ENCODE measurements at places on chromosomes 1 and 21.

GRCh38 chr1:53971718-53972117 lies 25.6 kb downstream of the LRRC42 start:
- DNase-seq, result no peak
- no peaks in the 10 kb centered on the region for H3K4me1 ChIP-seq
- H3K36me3 ChIP-seq, result peaks cover 28% of the 10 kb centered on the region
- no peak overlapping the region for H3K27ac ChIP-seq
- H3K27me3 ChIP-seq, result no peaks in the 10 kb centered on the region

DNA sequence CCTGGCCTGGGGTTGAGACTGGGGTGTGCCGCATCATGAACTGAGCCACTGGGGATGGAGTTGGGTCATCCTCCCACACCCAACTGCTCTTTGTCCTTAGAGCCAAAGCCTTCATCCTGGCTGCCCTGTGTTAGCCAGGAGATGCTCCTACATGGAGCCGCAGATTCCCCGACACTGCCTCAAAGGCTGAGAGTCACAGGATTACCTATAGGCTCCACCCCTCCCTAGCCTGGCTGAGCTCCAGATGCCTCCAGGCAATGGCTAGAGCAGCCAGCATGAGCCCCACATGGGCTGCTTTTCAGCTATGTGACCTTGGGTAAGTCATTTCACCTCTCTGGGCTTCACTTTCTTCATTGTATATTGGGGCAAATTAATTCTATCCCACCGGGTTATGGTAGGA lies 119.9 kb upstream of the POU3F1 start:
- no peaks in the 10 kb centered on the region for H3K36me3 ChIP-seq
- no peak for DNase-seq
- H3K27me3 ChIP-seq, result peaks cover 33% of the 10 kb centered on the region
- H3K27ac ChIP-seq, result no peak overlapping the region
- no peaks in the 10 kb centered on the region for H3K4me1 ChIP-seq
- H3K4me3 ChIP-seq, result no peak overlapping the region

DNA sequence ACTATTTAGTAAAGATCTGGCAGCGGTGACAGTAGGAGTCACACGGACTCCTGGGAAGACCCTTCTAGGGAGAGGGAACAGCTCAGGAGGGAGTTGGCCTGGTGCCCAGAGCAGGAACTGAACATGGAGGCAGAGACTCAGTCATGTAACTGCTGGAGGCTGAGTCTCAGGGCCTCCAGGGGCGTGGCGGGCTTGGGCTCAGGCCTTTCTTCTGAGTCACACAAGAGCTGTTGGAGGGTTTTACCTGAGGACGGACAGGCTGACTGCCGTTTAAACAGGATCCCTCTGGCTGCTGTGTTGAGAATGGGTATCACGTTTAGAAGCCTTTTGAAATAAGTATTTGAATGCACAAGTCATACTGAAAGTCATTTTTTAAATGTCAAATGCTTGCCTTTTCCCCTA lies 7.2 kb upstream of the ETS2 start:
- peaks cover 18% of the 10 kb centered on the region for H3K27me3 ChIP-seq
- no peaks in the 10 kb centered on the region for H3K36me3 ChIP-seq
- no peaks in the 10 kb centered on the region for H3K4me1 ChIP-seq
- no peak for DNase-seq
- H3K27ac ChIP-seq, result no peak overlapping the region
- H3K4me3 ChIP-seq, result no peak overlapping the region

DNA sequence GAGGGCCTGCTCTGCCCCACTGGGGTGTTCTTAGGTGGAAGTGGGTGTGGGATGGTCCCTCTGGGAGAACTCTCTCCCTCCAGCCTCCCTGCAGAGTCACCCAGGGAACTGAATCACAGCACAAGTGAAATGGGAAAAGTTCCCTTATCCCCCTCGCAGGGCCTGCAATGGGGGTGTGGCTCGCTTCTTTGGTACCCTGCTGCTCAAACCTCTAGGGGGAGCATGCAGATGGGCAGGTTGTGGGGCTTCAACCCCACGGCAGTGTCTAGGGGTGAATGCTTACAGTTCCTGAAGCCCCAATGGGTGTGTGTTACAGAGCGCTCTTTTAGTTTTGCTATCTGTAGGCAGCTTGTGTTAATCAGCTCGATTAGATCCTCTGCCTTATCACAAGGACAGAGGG lies 59.0 kb upstream of the TINAGL1 start:
- H3K36me3 ChIP-seq, result no peaks in the 10 kb centered on the region
- no peak overlapping the region for H3K27ac ChIP-seq
- no peak overlapping the region for H3K4me3 ChIP-seq
- peaks cover 21% of the 10 kb centered on the region for H3K27me3 ChIP-seq
- H3K4me1 ChIP-seq, result no peaks in the 10 kb centered on the region
- no peak for DNase-seq

GRCh38 chr1:186643614-186644013 lies 36.6 kb downstream of the PTGS2 start:
- H3K27me3 ChIP-seq, result peaks cover 4% of the 10 kb centered on the region
- no peaks in the 10 kb centered on the region for H3K4me1 ChIP-seq

DNA sequence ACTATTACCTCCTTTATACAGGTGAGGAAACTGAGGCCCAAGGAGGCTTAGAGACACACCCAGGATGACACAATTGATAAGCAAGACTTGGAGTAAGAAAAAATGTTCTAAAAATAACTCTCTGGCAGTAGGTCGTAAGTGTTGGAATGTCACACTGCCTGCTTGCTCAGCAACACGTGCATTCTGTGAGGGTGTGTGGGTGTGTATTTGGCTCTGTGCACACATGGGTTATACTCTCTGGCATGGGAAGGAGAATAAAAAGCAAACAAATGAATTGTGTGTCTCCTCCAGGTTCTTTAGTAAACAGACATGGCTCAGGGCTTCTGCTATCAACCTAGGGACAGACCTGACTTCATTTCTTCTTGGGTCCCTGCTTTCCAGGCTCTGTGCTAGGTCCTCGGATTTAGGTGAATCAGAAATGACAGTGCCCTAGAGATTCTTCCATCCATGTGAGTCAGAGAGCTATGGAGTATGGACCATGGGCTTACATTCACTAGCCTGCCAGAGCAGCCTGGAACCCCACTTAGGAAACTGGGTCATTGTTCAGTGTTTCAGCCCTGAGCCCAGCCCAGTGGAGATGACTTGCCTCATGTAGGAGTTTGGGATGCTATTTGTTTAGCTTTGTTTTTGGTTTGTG lies 72.4 kb downstream of the ELAVL4 start:
- no peak overlapping the region for H3K4me3 ChIP-seq
- no peak overlapping the region for H3K27ac ChIP-seq
- no peaks in the 10 kb centered on the region for H3K4me1 ChIP-seq
- no peaks in the 10 kb centered on the region for H3K36me3 ChIP-seq
- peaks cover 3% of the 10 kb centered on the region for H3K27me3 ChIP-seq

DNA sequence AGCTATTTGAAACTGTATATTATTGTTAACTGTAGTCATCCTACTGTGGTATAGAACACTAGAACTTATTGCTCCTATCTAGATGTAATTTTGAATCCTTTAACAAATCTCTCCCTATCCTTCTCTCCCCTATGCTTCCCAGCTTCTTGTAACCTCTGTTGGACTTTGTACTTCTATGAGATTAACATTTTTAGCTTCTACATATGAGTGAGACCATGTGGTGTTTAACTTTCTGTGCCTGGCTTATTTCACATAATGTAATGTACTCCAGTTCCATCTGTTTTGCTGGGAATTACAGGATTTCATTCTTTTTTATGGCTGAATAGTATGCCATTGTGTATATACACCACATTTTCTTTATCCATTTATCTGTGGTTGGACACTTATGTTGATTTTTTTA lies 64.5 kb upstream of the KIAA1614 start:
- DNase-seq, result no peak
- H3K36me3 ChIP-seq, result peaks cover 21% of the 10 kb centered on the region
- no peak overlapping the region for H3K27ac ChIP-seq
- H3K4me3 ChIP-seq, result no peak overlapping the region
- H3K4me1 ChIP-seq, result peaks cover 21% of the 10 kb centered on the region

GRCh38 chr1:216045400-216045799 lies 377.8 kb downstream of the USH2A start:
- H3K36me3 ChIP-seq, result no peaks in the 10 kb centered on the region
- no peaks in the 10 kb centered on the region for H3K27me3 ChIP-seq
- no peak overlapping the region for H3K27ac ChIP-seq
- no peak for DNase-seq

DNA sequence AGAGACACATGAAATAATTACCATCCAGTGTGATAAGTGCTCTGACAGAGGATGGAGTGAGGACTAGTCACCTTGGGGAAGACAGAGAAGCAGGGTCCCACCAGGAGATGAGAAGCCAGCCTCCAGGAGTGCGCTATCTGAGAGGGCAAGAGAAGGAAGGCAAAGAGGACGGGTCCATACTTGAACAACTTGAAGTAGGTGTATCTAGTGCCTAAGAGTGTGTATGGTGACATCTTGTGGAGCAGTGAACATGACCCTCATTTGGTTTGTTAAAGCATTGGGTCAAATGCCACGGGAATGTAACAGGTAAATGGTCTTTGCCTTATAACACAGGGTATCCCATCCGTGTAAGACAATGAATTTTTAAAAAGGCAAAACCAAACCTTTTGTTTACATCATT lies 39.8 kb downstream of the MRPL39 start:
- peaks cover 50% of the 10 kb centered on the region for H3K36me3 ChIP-seq
- H3K27me3 ChIP-seq, result no peaks in the 10 kb centered on the region
- no peak overlapping the region for H3K4me3 ChIP-seq
- DNase-seq, result no peak
- no peak overlapping the region for H3K27ac ChIP-seq

DNA sequence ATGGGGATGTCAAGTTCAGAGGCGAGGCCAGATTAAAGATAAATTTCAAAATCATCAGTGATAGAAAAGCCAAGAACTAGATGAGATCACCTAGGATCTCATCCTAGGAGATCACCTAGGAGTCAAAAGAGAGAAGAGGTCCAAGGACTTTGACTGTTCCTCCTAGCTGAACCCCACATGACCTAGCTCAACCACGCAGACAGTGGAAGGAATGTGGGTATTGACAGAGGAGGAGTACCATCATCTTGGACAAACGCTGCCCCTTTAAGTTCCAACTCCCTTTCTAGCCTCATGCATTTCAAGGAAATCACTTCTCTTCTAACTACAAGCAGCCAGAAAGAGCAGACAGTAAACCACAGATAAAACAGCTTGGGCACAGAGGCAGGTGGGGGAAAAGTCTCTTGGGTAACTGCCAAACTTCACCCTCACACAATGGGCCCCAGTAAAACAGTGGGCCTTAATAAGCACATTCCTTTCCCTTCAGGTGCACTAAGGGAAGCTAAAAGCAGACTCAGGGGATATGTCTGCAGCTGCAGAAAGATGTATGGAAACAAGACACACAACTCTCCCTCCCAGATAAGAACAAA lies 12.5 kb upstream of the FAM76A start:
- no peaks in the 10 kb centered on the region for H3K4me1 ChIP-seq
- H3K36me3 ChIP-seq, result peaks cover 2% of the 10 kb centered on the region
- no peak overlapping the region for H3K4me3 ChIP-seq
- no peak for DNase-seq
- no peak overlapping the region for H3K27ac ChIP-seq

GRCh38 chr1:230816018-230816417 lies 52.3 kb downstream of the C1orf198 start:
- no peak for DNase-seq
- no peaks in the 10 kb centered on the region for H3K36me3 ChIP-seq
- H3K4me1 ChIP-seq, result no peaks in the 10 kb centered on the region
- H3K4me3 ChIP-seq, result no peak overlapping the region

GRCh38 chr1:220391491-220391890 lies 119.2 kb upstream of the RAB3GAP2 start:
- peaks cover 4% of the 10 kb centered on the region for H3K27me3 ChIP-seq
- H3K4me3 ChIP-seq, result no peak overlapping the region
- H3K36me3 ChIP-seq, result no peaks in the 10 kb centered on the region
- no peak overlapping the region for H3K27ac ChIP-seq

DNA sequence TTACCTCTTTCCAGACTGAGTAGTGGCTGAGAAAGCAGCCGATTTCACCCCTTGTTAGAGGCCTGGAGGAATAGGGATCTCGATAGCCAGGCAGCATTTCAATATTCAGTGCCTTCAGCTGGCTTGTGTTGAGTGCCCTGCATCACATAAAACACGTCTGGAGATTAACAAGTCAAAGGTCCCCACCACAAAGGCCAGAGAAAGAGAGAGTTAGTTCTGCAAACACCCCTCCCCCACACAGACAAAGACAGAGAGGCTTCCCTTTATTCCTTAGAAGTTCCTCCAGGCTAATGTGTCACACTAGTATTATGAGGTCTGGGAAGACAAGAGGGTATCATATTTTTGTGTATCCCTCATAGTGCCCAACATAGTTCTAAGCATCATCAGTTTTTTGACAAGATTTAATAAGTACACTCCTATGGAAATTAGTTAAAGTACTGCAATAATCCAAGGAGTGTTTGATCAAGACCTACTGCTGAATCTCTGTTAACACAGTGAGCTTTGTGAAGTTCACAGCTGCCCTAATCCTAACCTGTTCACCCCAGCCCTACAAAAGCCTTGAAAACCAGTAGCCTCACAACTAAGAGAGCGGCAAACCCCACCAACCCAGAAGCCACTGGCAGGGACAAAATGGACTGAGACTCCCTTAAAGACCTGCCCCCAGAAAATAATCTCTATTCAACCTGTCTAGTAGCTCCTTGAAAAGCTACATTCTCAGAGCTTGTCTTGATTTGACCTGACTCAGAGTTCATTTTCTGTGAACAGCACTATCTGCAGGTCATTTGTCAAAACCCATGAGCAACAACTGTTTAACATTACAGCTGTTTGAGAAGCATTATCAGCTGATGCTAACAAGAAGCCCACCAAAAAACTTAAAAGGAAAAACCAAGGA lies 91.9 kb downstream of the COLGALT2 start:
- no peaks in the 10 kb centered on the region for H3K4me1 ChIP-seq
- no peak for DNase-seq
- no peaks in the 10 kb centered on the region for H3K36me3 ChIP-seq
- peaks cover 21% of the 10 kb centered on the region for H3K27me3 ChIP-seq
- no peak overlapping the region for H3K4me3 ChIP-seq
- H3K27ac ChIP-seq, result no peak overlapping the region

DNA sequence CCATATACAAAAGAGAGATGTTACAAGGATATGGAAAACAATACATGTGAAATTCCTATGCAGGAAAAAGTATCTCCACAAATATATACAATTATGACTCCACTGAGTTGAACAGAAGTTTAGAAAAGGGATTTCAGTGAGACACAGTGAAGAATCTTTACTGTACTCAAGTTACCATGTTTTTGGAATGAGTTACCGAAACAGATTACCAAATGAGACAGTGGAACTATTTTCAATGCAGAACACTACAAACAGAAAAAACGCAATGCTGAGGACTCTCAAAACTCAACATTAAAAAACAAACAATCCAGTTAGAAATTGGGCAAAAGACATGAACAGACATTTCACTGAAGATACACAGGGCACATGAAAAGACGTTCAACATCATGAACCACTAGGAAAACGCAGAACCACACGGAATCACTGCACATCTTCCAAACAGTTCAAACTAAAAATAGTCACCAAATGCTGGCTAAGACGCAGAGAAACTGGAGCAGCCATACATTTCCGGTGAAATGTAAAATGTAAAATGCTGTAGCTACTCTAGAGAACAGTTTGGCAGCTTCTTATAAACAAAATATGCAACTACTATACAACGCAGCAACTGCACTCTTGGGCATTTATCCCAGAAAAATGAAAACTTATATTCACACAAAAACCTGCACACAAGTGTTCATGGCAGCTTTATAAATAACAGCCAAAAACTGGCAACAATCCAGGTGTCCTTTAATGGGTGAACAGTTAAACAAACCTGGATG lies 118.7 kb downstream of the UBR4 start:
- H3K27ac ChIP-seq, result no peak overlapping the region
- no peak overlapping the region for H3K4me3 ChIP-seq
- peaks cover 74% of the 10 kb centered on the region for H3K36me3 ChIP-seq
- DNase-seq, result no peak
